Pancreas (tissue), 10 donors: ENCODE measurements at places on chromosomes 3 and 15. TPM values are rescaled to one million over a fixed set of nuclear protein-coding genes. Genes with fewer than 3 reads are reported as not detected.
A peak's percentile ranks its signal among the peaks of the same experiment; 100 is the strongest.

DNA sequence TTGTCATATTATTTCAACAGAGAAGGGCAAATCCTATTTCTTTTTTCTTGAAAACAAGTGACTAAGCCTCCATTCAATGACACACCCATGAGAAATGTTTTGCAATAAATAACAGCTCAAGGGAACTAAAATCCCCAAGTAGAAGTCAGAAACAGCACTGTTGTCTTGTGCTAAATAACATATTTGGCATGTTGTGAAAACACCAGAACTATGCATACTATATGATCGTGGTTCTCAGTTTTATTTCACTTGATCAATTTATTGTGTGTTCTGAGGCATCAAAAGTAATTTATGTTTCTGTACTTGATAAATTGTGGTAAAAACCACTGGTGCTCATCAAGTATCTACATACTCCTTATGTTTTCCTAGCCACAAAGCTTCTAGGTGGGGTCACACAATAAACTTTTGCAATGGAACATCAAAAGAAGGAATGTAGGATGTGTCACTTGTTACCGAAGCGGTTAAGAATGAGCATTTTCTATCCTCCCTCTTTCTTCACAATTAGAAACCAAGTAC is 691.7 kb upstream of the CBLB start:
- no peaks in the 10 kb centered on the region for H3K36me3 ChIP-seq
- no peaks in the 10 kb centered on the region for H3K4me1 ChIP-seq
- H3K4me3 ChIP-seq, result no peak overlapping the region
- H3K27me3 ChIP-seq, result no peaks in the 10 kb centered on the region

DNA sequence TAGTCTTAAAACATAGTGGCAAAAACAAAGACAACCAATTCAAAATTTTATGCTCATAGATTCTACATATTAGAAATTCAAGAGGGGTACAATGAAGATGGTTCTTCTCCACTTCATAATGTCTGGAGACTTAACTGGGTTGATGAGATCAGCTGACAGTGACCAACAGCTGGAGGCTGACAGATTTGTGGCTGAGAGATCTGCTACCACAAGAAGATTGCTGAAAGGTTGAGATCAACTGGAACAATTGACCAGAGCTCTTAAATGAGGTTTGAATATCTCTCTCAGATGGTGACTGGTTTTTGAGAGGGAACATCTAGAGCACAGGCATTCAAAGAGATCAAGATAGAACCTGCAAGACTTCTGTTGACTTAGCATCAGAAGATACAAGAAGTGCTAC is 254.1 kb upstream of the ARPP21 start:
- no peaks in the 10 kb centered on the region for H3K4me1 ChIP-seq
- H3K27me3 ChIP-seq, result no peaks in the 10 kb centered on the region
- H3K27ac ChIP-seq, result no peak overlapping the region
- DNase-seq, result no peak
- H3K4me3 ChIP-seq, result no peak overlapping the region

The FAM227B gene
- 5.8 TPM for total RNA-seq

DNA sequence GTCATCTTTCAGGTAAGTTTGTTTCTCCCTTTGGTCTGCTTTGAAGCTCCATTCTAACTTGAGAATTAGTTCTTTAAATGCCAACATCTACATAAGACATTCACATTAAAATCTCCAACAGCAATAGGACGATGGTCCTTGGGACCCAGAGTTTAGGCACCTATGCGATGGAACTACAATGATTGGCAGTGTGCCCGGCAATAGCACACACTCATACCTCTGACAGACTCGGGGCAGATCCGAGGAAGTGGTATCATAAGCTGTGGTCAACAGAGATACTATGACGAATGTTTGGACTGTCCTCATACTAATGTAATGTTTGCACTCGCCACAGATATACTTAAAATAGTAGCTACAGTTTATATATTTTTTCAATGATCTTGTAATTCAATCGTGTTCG is 34.2 kb upstream of the NR2F2 start:
- H3K27ac ChIP-seq, result no peak overlapping the region
- no peak for DNase-seq
- no peak overlapping the region for H3K4me3 ChIP-seq
- H3K36me3 ChIP-seq, result no peaks in the 10 kb centered on the region
- H3K4me1 ChIP-seq, result no peaks in the 10 kb centered on the region
- no peaks in the 10 kb centered on the region for H3K27me3 ChIP-seq

The CASR gene
- 9.0 TPM for total RNA-seq

DNA sequence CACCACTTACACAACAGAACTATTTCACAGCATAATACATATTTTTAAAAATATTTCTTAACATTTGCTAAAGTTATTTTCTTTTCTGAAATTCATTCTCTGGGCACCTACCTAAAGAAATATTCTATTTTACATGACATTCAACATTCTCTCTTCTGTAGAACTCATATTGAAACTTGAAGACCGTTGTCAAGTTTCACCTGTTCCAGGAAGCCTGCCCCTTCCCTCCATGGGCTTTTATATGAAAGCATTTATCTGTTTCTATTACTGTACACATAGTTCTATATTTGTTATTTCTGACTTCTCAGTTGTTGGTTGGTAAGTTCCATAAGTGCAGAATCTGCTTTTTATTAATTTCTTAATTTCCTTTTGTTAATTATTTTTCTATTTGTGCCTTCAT is 204.3 kb upstream of the ALCAM start:
- H3K36me3 ChIP-seq, result no peaks in the 10 kb centered on the region
- H3K27me3 ChIP-seq, result no peaks in the 10 kb centered on the region
- H3K4me1 ChIP-seq, result no peaks in the 10 kb centered on the region
- no peak overlapping the region for H3K4me3 ChIP-seq

DNA sequence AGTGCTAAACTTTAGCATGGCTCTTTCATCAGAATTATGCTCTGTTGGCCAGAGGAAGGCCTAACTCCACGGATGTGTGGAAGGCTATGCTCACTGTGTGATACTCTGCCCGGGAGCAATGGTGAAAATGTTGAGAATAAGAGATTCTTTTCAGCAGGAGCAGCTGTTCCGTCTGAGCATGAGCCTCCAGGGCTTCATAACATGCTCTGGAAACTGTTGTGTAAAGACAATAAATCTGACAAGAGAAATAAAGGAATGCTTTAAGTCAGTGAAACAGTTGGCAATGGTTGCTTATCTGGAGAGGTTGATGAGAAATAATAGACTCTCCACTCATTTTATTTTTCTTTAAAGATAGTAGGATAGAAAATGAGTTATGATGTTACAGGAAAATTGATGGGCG is 269.8 kb downstream of the DIPK2A start:
- H3K36me3 ChIP-seq, result no peaks in the 10 kb centered on the region
- no peaks in the 10 kb centered on the region for H3K4me1 ChIP-seq
- H3K27ac ChIP-seq, result no peak overlapping the region
- no peak for DNase-seq

- no peaks in the 10 kb centered on the region for H3K36me3 ChIP-seq
- H3K4me1 ChIP-seq, result peaks cover 12% of the 10 kb centered on the region
- H3K27me3 ChIP-seq, result no peaks in the 10 kb centered on the region
Observed at GRCh38 chr15:57646087-57646486, 54.4 kb downstream of the MYZAP start.

- H3K36me3 ChIP-seq, result no peaks in the 10 kb centered on the region
- peaks cover 9% of the 10 kb centered on the region for H3K4me1 ChIP-seq
- peak overlapping the region; percentile 10 for H3K4me3 ChIP-seq
- no peaks in the 10 kb centered on the region for H3K27me3 ChIP-seq
- no peak overlapping the region for H3K27ac ChIP-seq
Observed at GRCh38 chr15:63392361-63393009, 10.8 kb upstream of the CA12 start.

The PIERCE2 gene
- 3.3 TPM for total RNA-seq
